Melanocyte of skin (primary cell): ENCODE measurements at places on chromosomes 11 and 22. TPM values are rescaled to one million over a fixed set of nuclear protein-coding genes. Genes with fewer than 3 reads are reported as not detected.

The SEPTIN5 gene
- total RNA-seq: 6.9 and 8.7 TPM in 2 replicates

The TRPM5 gene
- not detected in 2 replicates for total RNA-seq

The MRGPRE gene
- 0.36 TPM in 1 of 2 replicates, not detected in the other for total RNA-seq

The SLC5A4 gene
- 1.3 and 1.5 TPM in 2 replicates for total RNA-seq

The ST14 gene
- 0.15 TPM in 1 of 2 replicates, not detected in the other for total RNA-seq

The DMC1 gene
- 0.69 and 1.8 TPM in 2 replicates for total RNA-seq

The TMEM191C gene
- 1.0 and 3.6 TPM in 2 replicates for total RNA-seq

The FAM180B gene
- under 0.01 TPM in 1 of 2 replicates, not detected in the other for total RNA-seq

The WNT7B gene
- not detected in 2 replicates for total RNA-seq

The TMEM86A gene
- 1.00 and 2.6 TPM in 2 replicates for total RNA-seq

The SYT8 gene
- total RNA-seq: not detected in 2 replicates

The CBLIF gene
- total RNA-seq: not detected in 2 replicates

The JAML gene
- under 0.01 and 0.36 TPM in 2 replicates for total RNA-seq

The LYVE1 gene
- total RNA-seq: not detected in 2 replicates

The ASPHD2 gene
- total RNA-seq: 1.0 and 1.8 TPM in 2 replicates
